Cardiac muscle cell (in vitro differentiated cells and primary cell): ENCODE measurements at places on chromosomes 7 and 10.

GRCh38 chr10:30967650-30968410, 63.8 kb downstream of the ZNF438 start:
- DNase-seq, result no peak

DNA sequence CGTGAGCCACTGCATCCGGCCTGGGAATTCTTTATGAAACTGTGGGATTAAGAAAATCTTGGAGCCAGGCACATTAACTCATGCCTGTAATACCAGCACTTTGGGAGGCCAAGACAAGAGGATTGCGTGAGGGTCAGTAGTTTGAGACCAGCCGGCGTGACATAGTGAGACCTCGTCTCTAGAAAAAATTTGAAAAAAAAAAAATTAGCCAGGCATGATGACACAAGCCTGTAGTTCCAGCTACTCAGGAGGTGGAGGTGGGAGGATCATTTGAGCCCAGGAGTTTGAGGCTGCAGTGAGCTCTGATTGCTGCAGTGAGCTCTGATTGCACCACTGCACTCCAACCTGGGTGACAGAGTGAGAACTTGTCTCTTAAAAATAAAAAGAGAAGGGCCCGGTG, 69.8 kb downstream of the SUGCT start:
- DNase-seq, result no peak

DNA sequence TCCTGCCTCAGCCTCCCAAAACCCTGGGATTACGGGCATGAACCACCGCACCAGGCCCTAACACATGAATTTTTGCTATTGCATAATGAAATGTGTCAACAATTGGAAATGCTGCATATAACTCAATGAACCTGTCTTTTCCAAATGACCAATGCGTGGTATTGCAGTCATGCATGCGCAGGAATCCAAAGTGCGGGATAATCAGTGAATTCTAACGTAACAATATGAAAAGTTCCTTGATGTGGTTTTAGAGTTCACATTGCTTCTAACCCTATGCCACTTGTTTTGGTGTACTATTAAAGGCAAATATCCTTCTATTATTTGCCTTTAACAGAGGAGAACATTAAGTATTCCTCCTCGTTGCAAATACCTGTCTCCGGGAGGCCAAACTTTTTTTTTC, 10.5 kb downstream of the TDRD1 start:
- DNase-seq, result no peak

DNA sequence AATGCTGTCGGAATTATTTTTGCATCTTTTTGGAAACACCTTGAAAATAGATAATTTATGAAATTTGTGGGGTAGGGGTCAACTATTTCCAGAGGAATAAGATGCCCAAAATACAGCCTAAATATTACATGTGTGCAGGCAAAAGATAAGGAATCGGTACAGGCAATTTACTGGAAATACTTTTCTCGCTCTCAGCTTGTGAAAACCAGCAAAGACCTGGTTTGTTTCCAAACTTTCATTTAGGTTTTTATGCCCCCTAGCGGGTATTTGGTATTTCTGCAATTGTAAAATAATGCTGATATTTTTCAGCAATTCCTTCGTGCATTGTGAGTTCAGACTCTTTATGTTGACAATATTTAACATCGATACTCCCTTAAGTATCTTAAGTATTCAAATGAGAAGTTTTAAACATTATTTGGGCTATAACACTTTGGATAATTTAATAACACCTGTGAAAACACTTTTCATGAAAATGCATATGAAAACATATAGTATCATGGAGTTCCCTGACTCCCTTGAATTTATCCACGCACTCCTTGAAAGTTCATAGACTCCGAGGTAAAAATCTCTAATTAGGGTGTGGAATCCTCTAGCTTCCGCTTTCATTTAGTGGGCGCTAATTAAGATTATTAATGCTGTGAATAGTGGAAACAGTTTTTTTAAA, 132.4 kb downstream of the TSPAN12 start:
- peak; percentile 71 for DNase-seq

GRCh38 chr10:122555442-122555841, 5.1 kb upstream of the DMBT1 start:
- no peak for DNase-seq

DNA sequence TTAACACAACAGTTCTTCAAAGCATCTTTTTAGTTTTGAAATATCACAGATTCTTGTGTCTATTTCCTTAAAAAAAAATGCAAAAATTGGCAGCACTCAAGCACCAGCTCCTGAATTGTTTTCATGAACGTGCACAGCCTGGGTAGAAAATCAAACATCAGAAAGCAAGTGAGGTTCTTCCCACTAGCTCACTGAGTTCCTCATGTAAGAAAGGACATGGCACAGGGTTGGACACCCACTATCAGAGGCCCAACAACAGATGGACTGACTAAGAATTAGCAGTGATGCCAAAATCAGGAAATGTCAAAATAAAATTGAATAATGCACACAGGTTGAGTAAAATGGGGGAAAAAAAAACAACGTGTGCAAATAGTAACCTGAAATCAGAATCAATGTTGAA, 146.8 kb downstream of the PCLO start:
- no peak for DNase-seq

GRCh38 chr10:11535346-11535959, 76.0 kb downstream of the USP6NL start:
- DNase-seq, result no peak

DNA sequence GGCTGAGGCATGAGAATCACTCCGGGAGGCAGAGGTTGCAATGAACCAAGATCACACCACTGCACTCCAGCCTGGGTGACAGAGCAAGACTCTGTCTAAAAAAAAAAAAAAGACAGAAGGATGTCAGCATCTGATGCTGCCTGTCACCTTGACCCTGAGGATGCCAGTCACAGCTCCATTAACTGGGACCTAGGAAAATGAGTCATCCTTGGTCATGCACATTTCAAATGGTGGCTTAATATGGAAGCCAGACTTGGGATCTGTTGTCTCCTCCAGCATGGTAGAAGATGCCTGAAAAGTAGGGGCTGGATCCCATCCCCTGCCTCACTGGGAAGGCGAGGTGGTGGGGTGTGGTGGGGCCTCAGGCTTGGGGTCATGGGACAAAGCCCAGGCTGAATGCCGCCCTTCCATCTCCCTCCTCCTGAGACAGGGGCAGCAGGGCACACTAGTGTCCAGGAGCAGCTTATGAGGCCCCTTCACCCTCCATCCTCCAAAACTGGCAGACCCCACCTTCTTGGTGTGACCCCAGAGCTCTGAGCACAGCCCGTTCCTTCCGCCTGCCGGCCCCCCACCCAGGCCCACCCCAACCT, 1.3 kb downstream of the NOS3 start:
- DNase-seq, result no peak

- peak; percentile 25 for DNase-seq
These were observed 989 bp downstream of the ERLIN1 start for GRCh38 chr10:100184840-100185239.
